CD4-positive, CD25-positive, alpha-beta regulatory T cell (primary cell): ENCODE measurements at places on chromosomes 4 and X. TPM values are rescaled to one million over a fixed set of nuclear protein-coding genes. Genes with fewer than 3 reads are reported as not detected.

The ADAM29 gene
- total RNA-seq, result not detected

The CSAG1 gene
- total RNA-seq, result not detected

The SPATA4 gene
- total RNA-seq, result not detected

The MAMLD1 gene
- 1.7 TPM for total RNA-seq

The FTSJ1 gene
- 64.5 TPM for total RNA-seq

The GPRASP3 gene
- total RNA-seq, result 2.1 TPM

DNA sequence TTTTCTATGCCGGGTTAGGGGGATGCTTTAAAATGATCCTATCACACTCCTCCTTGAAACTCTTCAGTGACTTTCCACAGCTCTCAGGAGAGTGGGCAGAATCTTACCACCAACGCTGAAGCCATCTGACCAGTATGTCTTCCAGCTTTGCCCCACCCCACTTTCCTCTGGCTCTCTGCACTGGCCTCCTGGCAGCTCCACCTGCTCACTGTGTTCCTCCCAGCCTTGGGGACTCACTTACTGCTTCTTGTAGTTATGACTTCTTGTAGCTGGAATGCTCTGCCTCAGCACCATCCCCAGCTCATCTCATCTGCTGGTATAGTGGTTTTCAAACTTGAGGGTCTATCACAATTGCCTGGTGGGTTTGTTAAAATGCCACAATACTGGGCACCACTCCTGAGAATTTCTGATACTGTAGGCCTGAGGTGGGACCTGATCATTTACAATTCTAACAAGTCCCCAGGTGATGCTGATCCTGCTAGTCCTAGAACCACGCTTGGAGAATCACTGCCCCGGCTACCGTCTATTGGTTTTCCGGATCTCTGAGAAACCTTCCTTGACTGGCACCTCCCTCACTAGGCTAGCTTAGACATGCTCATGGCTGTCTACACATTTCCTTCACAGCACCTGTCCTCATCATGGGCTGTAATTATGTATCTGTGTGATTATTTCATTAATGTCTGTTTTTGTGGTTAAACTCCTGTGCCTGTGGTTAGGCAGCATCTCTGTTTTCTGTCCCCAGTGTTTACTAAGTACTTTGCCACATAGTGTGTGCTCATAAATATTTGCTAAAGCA, 152.2 kb downstream of the MGST2 start:
- peaks cover 2% of the 10 kb centered on the region for H3K27me3 ChIP-seq
- H3K4me3 ChIP-seq, result no peak overlapping the region
- no peaks in the 10 kb centered on the region for H3K4me1 ChIP-seq
- no peak for DNase-seq

DNA sequence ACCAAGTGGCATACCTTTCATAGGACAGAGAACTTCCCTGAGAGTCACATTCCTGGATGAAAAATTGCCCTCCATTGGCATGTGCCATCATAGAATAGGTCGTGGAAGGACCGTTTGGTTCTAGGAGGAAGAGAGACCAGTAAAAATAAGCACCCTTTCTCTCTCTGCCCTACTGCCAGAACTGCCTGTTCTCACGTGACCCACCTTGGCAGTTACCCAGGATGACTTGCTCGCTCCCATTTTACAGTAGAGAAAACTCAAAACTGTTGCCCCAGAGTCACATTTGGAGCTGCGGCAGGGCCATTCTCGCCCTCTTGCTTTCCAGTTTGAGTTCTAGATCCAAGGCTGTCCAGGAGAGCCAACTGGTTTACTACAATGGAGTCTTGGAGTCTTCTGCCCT, 1.1 kb upstream of the NLGN3 start:
- H3K4me3 ChIP-seq, result no peak overlapping the region
- peaks cover 3% of the 10 kb centered on the region for H3K4me1 ChIP-seq
- H3K27me3 ChIP-seq, result no peaks in the 10 kb centered on the region
- peaks cover 18% of the 10 kb centered on the region for H3K36me3 ChIP-seq
- H3K27ac ChIP-seq, result no peak overlapping the region
- DNase-seq, result no peak

- no peak for DNase-seq
- H3K27ac ChIP-seq, result no peak overlapping the region
- H3K36me3 ChIP-seq, result no peaks in the 10 kb centered on the region
- H3K27me3 ChIP-seq, result no peaks in the 10 kb centered on the region
- H3K4me1 ChIP-seq, result no peaks in the 10 kb centered on the region
- no peak overlapping the region for H3K4me3 ChIP-seq
Observed at GRCh38 chr4:22648996-22649395, 43.7 kb upstream of the GBA3 start.

- no peaks in the 10 kb centered on the region for H3K4me1 ChIP-seq
- no peak overlapping the region for H3K27ac ChIP-seq
- H3K27me3 ChIP-seq, result no peaks in the 10 kb centered on the region
- no peak overlapping the region for H3K4me3 ChIP-seq
- no peaks in the 10 kb centered on the region for H3K36me3 ChIP-seq
Observed at GRCh38 chrX:111169141-111169540, 73.2 kb downstream of the PAK3 start.

GRCh38 chr4:150325872-150326271, 247.6 kb downstream of the DCLK2 start:
- no peak overlapping the region for H3K4me3 ChIP-seq
- H3K36me3 ChIP-seq, result peaks cover 14% of the 10 kb centered on the region
- H3K27ac ChIP-seq, result no peak overlapping the region
- DNase-seq, result no peak
- H3K27me3 ChIP-seq, result no peaks in the 10 kb centered on the region
- H3K4me1 ChIP-seq, result no peaks in the 10 kb centered on the region

DNA sequence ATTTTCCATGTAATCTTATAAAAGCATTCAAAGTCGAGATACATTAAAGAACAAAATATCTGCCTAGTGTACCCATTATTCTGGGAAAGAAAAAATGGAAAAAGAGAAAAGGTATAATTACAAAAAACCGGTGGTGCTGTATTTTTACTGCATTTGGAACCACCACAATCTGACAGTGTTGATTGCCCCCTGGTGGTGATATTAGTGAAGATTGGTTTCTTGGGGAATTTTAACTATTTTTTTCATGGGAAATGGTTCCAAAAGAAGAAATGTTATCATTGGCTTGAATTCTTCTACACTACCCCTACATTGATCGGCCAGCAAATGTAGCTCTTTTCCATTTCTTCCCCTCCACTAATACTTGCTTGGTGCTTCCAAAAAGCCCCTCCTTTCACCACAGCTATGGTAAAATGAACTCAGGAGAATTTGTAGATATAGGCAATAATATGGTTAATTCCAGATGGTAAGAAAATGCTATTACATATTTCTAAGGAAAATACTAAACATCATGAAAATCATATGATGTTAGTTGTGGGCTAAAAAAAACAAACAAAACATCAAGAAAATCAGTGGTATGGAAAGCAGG, 50.0 kb downstream of the COX18 start:
- H3K36me3 ChIP-seq, result no peaks in the 10 kb centered on the region
- no peak overlapping the region for H3K27ac ChIP-seq
- DNase-seq, result no peak
